ENCODE measurements at places on chromosomes 5 and 9. TPM values are rescaled to one million over a fixed set of nuclear protein-coding genes. Genes with fewer than 3 reads are reported as not detected.

CNTFR gene
- total RNA-seq, result not detected

PCDHA7 gene
- 0.15 TPM for total RNA-seq

GPX3 gene
- total RNA-seq, result 1.9 TPM

GRCh38 chr5:91472631-91473030, 89.5 kb upstream of the ARRDC3 start:
- DNase-seq, result no peak

DNA sequence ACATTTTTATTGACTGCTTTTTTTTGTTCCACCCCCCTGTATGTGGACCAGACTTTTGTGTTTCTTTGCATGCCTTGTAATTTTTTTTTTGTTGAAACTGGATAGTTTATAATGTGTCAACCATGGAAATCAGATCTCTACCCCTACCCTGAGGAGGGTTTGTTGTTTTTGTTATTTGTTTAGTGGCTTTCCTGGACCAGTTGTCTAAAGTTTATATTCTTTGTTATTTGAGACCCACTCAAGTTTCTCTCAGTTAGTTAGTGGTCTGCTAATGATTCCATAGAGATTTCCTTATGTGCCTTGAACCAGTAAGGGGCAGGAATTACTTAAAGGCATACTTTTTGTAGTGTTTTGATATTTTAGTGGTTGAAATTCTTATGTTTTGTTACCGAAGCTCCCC, 41.1 kb downstream of the GCNT1 start:
- no peak for DNase-seq

DNA sequence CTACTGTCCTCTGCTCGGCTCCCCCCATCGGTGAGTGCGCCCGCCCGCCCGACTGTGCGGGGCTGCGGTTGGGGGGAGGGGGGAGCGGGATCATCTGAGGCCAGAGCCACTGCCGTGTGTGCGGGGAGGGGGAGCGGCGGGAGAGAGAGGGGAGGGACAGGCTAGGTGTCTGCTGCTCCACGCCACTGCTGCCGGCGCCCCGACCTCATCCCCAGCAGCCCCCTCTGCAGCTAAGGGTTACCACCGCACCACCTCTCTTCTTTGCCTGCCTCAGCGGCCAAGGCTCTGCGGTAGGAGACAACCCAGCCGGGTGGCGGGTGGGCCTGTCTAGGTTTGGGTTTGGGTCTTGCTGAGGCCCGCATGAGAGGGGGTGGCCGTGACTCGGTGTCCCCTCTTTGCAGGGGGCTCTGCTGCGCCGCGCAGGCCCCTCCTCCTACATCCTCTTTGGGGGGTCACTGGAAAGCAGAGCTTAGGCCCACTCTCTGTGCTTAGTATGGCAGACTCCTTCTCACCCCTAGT, 670 bp upstream of the PURA start:
- no peak for DNase-seq

GRCh38 chr5:173281910-173282309, 46.3 kb downstream of the STC2 start:
- no peak for DNase-seq

- no peak for DNase-seq
Observed at GRCh38 chr5:148465381-148466235, 81.8 kb downstream of the FBXO38 start.

- DNase-seq, result no peak
Observed at GRCh38 chr5:58454025-58454424, 5.9 kb downstream of the PLK2 start.

DNA sequence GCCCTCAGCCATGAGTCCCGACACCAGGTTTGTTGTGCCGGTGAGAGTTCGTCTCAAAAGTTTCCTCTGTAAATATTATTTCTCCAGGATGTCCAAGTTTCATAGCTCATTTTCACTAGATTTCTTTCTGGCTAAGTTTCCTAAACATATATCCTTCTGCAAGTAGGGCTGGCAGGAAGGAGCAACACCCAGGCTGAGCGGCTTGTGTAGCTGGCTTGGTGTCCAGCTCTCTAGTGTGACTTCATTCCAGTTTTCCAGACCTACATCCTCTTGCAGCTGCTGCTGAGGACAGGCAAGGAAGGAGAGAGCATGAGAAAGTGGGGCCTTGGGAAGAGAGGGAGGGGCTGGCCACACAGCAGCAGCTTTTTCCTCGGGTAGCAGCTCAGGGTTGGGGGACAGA, 80.3 kb downstream of the FGF1 start:
- no peak for DNase-seq

DNA sequence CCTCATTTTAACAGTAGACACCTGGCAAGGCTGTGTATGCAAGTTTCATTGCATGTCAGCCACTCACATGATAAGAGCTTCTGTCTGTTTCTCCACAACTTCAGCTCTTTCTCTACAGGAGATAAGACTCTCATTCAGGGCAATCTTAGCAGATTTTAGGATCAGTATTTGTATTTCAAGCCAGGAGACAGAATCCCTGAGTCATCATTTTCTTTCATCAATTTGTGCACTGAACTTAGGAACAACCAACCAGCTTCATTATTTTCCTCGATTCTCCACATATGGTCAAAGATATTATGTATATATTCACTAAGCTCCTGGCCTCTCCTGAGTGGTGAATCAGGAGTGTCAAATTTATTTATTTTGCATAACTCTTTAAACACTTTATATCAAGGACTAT, 181.8 kb upstream of the CCNH start:
- DNase-seq, result no peak

Measured in HFFc6 (cell line).